Umbilical cord (tissue), 2 donors: ENCODE measurements at places on chromosomes 7 and 10.

- peak; percentile 4 for DNase-seq
Observed at GRCh38 chr7:142188846-142189245, 69.0 kb downstream of the PRSS58 start.

DNA sequence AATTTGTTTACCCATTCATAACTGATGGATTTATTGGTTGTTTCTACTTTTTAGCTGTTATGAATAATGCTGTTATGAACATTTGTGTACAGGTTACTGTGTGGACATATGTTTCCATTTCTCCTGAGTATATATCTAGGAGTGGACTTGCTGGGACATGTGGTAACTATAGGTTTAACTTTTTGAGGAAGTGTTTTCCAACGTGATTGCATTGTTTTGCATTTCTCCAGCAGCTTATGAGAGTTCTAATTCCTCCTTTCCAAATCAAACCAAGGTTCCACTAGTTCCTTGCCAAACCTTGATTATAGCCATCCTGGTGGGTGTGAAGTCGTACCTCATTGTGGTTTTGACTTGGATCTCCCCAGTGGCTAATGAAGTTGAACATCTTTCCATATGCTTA is 2.6 kb upstream of the PRF1 start:
- DNase-seq, result no peak

- no peak for DNase-seq
Observed at GRCh38 chr10:48531486-48531885, 73.4 kb downstream of the ARHGAP22 start.

DNA sequence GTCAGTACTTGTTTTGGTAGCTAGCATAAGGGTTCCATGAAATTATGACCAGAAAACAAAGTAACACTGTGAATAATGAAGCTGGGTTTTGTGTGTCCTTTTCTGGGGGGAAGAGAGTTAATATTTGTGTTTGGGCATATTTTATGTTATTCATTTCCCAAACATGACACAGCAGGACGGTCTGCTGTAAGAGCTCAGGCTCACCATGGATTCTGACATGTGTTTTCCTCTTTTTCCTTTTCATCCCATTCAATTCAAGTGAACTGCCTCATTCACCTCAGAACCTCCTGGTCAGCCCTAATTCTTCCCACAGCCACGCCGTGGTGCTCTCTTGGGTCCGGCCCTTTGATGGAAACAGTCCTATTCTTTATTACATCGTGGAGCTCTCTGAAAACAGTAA is 685.9 kb downstream of the SDK1 start:
- no peak for DNase-seq

DNA sequence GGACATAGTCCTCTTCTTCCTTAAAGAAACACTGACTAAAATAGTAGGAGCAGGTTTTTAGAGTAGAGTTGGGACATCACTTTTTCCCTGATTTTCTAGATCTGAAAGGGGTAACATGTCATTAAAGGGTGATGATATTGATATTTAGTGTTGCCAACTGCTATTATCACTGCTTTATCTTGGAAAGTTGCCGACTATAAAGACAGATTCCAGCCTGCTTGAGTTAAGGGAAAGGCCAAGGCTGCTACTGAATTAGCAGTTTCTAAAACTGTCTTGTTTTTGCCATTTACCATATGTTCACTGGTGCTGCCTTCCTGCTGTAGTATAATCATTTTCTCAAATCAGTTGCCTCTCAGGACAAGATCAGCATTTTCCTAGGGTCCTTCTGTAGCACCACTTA is 29.7 kb downstream of the AP3M1 start:
- no peak for DNase-seq

- DNase-seq, result no peak
Observed at GRCh38 chr10:71271662-71272055, 47.4 kb upstream of the SLC29A3 start.

DNA sequence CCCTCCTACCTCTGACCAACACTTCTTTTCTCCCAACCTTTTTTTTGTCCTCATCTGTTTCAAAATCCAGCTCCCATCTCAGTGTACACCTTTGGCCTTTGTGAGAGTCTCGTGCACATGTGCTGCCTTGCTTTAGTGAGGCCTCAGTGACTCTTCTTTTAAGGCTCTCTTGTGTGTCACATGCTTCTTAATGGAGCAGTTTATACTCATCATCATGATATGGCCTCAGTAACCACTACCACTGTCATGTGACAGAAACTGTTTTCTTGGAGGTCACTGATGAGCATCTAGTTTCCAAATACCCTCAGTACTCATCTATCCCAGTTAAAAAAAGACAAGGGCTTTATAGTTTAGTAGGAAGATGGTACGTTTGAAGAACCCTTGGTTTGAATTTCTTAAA is 8.1 kb upstream of the ARHGAP22 start:
- DNase-seq, result no peak

DNA sequence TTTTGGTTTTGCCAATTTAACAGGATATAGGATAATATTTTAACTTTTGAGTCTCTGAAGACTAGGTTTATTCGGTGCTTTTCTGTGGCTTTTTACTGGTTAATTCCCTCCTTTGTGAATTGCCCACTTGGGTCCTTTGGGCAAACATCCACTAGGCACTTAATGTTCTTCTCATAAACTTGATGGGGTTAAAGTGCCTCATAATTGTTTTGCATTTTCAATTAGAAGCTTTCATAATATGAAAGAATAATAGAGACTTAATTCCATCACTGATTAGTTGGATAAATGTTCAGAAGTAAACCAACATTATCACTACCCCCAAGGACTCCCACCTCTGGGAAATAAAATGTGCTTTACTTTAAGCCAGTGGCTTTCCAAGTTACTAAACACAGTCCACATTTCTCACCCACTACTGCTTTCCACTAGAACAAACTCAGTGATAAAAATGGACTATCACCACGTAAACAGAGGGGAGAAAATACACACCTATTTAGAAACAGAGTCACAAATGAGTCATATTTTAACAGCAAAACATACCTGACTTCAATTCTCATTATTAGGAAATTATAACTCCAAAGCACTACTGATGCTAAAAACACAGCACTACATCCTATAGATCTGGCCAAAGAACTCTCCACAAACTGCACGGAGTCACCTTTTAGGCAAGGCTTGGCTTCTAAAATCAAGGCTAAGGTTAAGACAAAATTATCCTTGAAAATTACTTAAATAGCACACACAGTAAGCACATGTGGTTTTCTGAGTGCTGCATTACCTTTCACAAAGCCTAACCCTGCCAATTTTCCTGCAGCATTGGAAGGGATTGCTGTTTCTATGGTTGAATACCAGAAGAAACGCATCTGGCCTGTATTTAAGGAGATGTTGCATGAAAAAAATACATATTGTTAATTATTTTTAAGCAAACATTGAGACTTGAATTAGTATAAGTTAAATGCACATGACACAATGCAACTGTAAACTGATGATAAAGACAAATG is 41.2 kb downstream of the PARD3 start:
- no peak for DNase-seq

DNA sequence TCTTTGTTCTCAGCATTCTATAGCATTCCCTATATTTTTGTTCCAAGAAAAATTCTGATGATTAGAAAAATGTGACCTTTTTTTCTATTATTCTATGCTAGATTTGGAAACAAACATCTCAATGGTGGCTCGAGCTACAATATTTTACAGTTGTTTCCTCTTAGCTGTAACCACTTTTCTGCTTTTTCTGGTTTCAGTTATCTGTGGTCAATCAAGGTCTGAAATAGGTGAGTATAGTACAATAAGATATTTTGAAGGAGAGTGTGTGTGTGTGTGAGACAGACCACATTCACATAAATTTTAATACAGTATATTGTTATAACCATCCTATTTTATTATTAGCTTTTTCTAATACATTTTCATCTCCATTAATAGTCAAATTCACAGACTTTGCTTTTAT is 564.5 kb upstream of the GHITM start:
- no peak for DNase-seq
